T-helper 1 cell treated with Interleukin-12 subunit alpha and Interleukin-12 subunit beta and Interleukin-4 antibody, amounts not matched to agents 30 ng/mL and 1 ng/mL, for 36 hours (primary cell): ENCODE measurements at places on chromosomes 7 and 10. TPM values are rescaled to one million over a fixed set of nuclear protein-coding genes. Genes with fewer than 3 reads are reported as not detected.

The GOLGA7B gene
- total RNA-seq = 5.3 and 5.5 TPM in 2 replicates

The SHTN1 gene
- total RNA-seq = 0.10 and 0.15 TPM in 2 replicates

The PIK3AP1 gene
- total RNA-seq = 6.1 and 6.3 TPM in 2 replicates

The UBE2D4 gene
- 10.0 and 11.6 TPM in 2 replicates for total RNA-seq

The LLCFC1 gene
- total RNA-seq = not detected in 2 replicates

The FOXI2 gene
- not detected in 2 replicates for total RNA-seq

The DGKI gene
- 3.4 and 3.6 TPM in 2 replicates for total RNA-seq

The XRCC2 gene
- 13.8 and 14.5 TPM in 2 replicates for total RNA-seq

The TAS2R3 gene
- total RNA-seq = 0.88 and 1.4 TPM in 2 replicates

The TEX36 gene
- not detected in 2 replicates for total RNA-seq

The ODAD2 gene
- not detected in 2 replicates for total RNA-seq

The MRLN gene
- not detected in 2 replicates for total RNA-seq

The CCDC3 gene
- total RNA-seq = 0.15 and 0.27 TPM in 2 replicates

The CFAP70 gene
- 0.44 and 0.49 TPM in 2 replicates for total RNA-seq

The DYNC1I1 gene
- total RNA-seq = not detected in 2 replicates

The TBX20 gene
- total RNA-seq = 0.22 and 0.25 TPM in 2 replicates

The OPALIN gene
- total RNA-seq = not detected in 2 replicates

The OR2A7 gene
- 3.5 and 3.9 TPM in 2 replicates for total RNA-seq
